Ascending aorta (tissue), 2 donors: ENCODE measurements at places on chromosomes 3 and 15.

DNA sequence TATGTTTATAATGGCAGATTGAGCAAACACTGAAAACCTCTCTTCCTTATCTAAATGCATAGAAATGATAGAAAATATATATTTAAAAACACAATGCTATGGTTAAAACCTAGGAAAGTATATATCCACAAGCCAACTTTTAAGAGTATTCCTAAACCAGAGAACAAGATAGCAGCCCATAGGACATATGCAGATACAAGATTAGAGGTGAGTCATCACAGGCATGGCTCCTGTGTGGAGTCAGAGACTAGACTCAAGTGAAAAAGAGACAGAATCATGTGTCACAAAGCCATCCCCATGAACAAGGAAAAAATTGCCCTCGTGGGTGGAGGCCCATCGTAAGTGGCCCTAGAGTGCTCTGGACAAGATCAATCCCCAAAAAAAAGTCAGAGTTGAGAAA is 199.4 kb upstream of the PPP2R3A start:
- H3K36me3 ChIP-seq, result no peaks in the 10 kb centered on the region
- H3K4me3 ChIP-seq, result no peak overlapping the region
- H3K27me3 ChIP-seq, result no peaks in the 10 kb centered on the region

DNA sequence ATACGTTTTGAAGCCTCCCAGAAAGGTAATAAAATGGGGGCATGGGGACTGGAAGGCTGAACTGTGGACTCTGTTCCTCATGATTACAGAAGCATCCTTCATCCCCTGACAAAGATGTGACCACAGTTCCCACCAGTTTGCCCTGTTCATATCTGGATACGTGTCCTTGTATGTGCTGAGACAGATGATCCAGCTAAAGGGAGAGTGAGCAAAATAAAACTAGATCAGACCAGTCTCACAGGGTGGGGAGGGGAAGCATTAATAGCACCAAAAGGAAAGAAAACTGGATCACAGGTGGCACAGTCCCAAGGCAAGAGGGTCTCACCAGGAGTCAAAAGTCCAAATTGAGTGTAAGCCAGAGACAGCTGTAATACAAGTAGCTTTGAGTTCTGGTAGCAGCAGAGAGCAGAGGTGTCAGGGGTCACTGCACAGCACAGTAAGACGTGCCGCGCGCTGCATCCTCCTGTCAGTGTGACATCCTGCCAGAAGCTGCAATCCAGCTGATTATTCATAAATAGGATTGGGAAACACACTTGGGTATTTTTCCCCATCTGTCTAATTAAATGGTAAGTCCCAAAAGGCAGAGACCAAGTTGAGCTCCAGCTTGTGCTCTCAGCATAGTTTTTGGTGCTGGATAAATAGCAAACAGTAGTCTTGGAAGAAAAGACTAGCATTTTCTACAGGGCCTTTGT is 560.0 kb upstream of the CFAP20DC start:
- no peak for DNase-seq
- H3K27me3 ChIP-seq, result no peaks in the 10 kb centered on the region
- no peak overlapping the region for H3K4me3 ChIP-seq

- no peaks in the 10 kb centered on the region for H3K36me3 ChIP-seq
- no peak overlapping the region for H3K4me3 ChIP-seq
- no peak overlapping the region for H3K27ac ChIP-seq
- no peaks in the 10 kb centered on the region for H3K27me3 ChIP-seq
These were observed 10.0 kb upstream of the PLXNA1 start for GRCh38 chr3:126972866-126973265.

DNA sequence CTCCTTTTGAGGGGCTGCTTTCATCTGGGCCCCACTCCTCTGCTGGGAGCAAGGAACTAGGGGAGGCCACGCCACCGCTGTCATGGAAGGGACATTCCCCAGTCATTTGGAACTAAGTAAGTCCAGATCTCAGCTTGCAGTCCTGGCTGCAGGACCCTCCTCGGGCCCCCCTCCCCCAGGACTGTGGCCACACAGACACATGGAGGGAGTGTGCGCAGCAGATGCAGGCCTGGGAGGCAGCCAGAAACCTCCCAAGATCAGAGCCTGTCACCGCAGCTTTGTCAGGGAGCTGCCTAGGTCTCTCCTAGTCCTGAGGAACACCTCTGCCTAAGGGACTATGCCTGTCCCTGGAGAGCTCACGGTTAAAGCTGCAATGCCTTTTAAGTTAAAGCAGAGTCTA is 7.3 kb upstream of the SEMA3F start:
- H3K36me3 ChIP-seq, result no peaks in the 10 kb centered on the region
- DNase-seq, result no peak
- no peaks in the 10 kb centered on the region for H3K4me1 ChIP-seq
- no peak overlapping the region for H3K27ac ChIP-seq

DNA sequence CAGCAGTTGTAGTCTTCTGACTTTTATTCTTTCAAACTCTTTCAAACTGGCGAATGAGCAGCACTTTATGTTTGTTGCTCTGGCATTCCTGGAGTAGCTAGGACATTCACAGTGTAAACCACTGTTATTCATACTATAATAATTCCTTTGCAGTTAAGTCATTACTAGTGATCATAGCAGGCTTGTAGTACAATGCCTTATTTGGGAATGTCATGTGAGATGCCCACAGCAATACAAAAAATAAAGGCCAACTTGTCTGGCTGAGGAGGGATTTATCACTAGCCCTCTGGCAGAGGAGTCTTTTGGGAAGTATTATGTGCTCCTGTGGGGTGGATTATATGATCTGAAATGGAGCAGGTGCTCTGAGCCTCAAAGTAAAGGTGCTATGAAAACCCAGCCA is 197.2 kb downstream of the VGLL3 start:
- H3K27ac ChIP-seq, result peak overlapping the region; percentile 88
- H3K4me3 ChIP-seq, result no peak overlapping the region
- H3K36me3 ChIP-seq, result no peaks in the 10 kb centered on the region
- no peaks in the 10 kb centered on the region for H3K27me3 ChIP-seq
- DNase-seq, result no peak

GRCh38 chr3:159668461-159668860 is 320.2 kb upstream of the IL12A start:
- no peaks in the 10 kb centered on the region for H3K36me3 ChIP-seq
- H3K27ac ChIP-seq, result no peak overlapping the region
- H3K27me3 ChIP-seq, result no peaks in the 10 kb centered on the region
- peaks cover 3% of the 10 kb centered on the region for H3K4me1 ChIP-seq
- H3K4me3 ChIP-seq, result no peak overlapping the region
- no peak for DNase-seq

DNA sequence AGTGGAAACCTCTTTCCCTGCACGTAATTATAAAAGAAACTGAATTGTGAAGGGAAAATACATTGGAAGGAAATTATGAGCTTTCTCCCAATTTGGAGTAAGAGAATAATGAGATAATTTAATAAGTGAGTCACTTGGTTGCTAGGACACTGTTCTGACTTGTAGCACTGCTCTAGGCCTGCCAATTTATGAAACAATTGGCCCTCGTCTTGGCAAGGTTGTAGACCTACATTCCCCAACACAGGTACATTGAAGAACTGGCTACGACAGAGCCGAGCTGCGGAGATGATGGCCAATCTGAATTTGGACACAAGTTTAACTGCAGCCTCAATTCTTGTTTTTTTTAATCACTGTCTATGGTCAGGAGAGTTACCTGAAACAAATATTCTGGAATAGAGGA is 674.1 kb downstream of the MECOM start:
- H3K4me3 ChIP-seq, result no peak overlapping the region
- H3K27ac ChIP-seq, result no peak overlapping the region
- H3K36me3 ChIP-seq, result no peaks in the 10 kb centered on the region
- H3K27me3 ChIP-seq, result no peaks in the 10 kb centered on the region

GRCh38 chr3:9970020-9970652 is 16.5 kb downstream of the EMC3 start:
- no peak overlapping the region for H3K27ac ChIP-seq
- H3K4me1 ChIP-seq, result no peaks in the 10 kb centered on the region
- no peak overlapping the region for H3K4me3 ChIP-seq

GRCh38 chr15:48577469-48577868 is 68.0 kb downstream of the FBN1 start:
- no peak overlapping the region for H3K4me3 ChIP-seq
- H3K36me3 ChIP-seq, result no peaks in the 10 kb centered on the region
- no peaks in the 10 kb centered on the region for H3K27me3 ChIP-seq

DNA sequence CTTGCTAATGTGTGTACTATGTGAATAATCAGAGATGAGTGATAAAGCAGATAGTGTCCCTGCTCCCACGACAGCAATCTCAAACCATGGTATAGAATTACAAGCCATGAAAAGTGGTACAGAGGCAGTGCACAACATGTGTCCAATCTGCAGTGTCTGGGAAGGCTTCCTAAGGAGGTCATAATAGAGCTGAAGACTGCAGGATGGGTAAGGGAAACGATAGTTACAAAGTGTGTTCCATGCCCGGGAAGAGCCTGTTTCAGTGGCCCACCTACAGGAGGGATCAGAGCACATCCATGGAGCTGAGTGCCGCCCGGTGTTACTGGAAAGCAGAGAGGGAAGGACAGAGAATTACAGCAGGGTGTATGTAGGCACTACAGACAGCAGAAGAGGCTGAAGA is 48.9 kb downstream of the PAK2 start:
- H3K27me3 ChIP-seq, result no peaks in the 10 kb centered on the region
- H3K27ac ChIP-seq, result no peak overlapping the region
- peaks cover 15% of the 10 kb centered on the region for H3K36me3 ChIP-seq
- no peak for DNase-seq

GRCh38 chr3:187646906-187647660 is 23.1 kb downstream of the SST start:
- no peaks in the 10 kb centered on the region for H3K36me3 ChIP-seq
- no peaks in the 10 kb centered on the region for H3K4me1 ChIP-seq
- no peak overlapping the region for H3K4me3 ChIP-seq
- H3K27ac ChIP-seq, result no peak overlapping the region
- DNase-seq, result no peak

DNA sequence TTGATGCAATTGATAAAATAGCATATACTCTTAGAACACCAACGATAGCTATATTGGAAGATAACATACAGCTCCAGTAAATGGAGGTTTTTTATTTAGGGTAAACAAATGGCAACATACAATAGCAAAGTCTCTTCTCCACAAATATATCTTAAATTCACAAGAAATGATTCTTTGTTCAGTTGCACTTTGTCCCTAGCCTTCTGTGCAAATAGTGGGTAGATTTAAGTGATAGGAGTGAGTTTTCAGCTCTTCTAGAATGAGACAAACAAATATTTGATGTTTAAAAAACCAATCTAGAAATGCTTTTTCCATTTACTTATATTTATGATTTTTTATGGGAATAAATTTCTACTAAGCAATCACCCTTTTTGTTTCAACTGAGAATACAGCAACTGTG is 253.8 kb downstream of the NEK10 start:
- H3K36me3 ChIP-seq, result no peaks in the 10 kb centered on the region
- no peaks in the 10 kb centered on the region for H3K27me3 ChIP-seq
- no peak overlapping the region for H3K4me3 ChIP-seq
- no peak overlapping the region for H3K27ac ChIP-seq

DNA sequence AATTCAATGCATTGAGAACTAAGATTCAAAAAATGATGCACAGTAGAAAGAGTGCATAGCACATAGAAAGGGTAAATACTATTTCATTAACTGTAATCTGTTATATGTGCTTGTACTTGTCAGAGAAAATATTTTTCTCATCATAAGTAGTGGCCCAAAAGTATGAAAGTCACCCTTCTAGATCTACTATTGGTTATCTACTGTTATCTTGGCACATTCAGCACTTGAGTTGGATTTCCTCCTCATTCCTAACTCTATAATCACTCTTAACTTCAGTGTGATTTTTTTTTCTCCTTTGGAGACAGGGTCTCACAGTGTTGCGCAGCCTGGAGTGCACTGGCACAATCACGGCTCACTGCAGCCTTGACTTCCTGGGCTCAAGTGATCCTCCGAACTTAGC is 194.4 kb downstream of the PCCB start:
- H3K4me1 ChIP-seq, result no peaks in the 10 kb centered on the region
- no peak overlapping the region for H3K4me3 ChIP-seq
- DNase-seq, result no peak
- peaks cover 15% of the 10 kb centered on the region for H3K36me3 ChIP-seq
- H3K27ac ChIP-seq, result no peak overlapping the region

- H3K36me3 ChIP-seq, result no peaks in the 10 kb centered on the region
- no peak for DNase-seq
- H3K27me3 ChIP-seq, result no peaks in the 10 kb centered on the region
These were observed 24.7 kb downstream of the ARHGAP31 start for GRCh38 chr3:119318876-119319275.

- no peak overlapping the region for H3K27ac ChIP-seq
- peaks cover 4% of the 10 kb centered on the region for H3K4me1 ChIP-seq
These were observed 100.4 kb upstream of the SEMA6D start for GRCh38 chr15:47616876-47617275.

DNA sequence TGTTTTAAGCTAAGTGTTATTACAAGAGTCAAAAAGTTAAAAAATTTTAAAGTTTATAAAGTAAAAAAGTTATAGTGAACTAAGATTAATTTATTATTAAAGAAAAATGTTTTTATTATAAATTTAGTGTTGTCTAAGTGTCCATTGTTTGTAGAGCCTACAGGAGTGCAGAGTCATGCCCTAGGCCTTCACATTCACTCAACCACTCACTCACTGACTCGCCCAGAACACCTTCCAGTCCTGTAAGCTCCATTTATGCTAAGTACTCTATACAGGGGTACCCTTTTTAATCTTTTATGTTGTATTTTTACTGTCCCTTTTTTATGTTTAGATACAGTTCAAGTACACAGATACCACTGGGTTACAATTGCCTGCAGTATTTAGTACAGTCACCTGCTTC is 37.2 kb downstream of the EEFSEC start:
- no peak for DNase-seq
- no peak overlapping the region for H3K4me3 ChIP-seq
- H3K27ac ChIP-seq, result no peak overlapping the region
- H3K27me3 ChIP-seq, result no peaks in the 10 kb centered on the region

GRCh38 chr3:192449036-192449435 is 278.3 kb downstream of the FGF12 start:
- no peaks in the 10 kb centered on the region for H3K36me3 ChIP-seq
- DNase-seq, result no peak
- H3K27ac ChIP-seq, result no peak overlapping the region

GRCh38 chr3:194046995-194047645 is 88.8 kb upstream of the HES1 start:
- DNase-seq, result peak; percentile 70
- H3K27ac ChIP-seq, result peak overlapping the region; percentile 23
- H3K4me1 ChIP-seq, result no peaks in the 10 kb centered on the region
- no peaks in the 10 kb centered on the region for H3K27me3 ChIP-seq
- H3K4me3 ChIP-seq, result no peak overlapping the region

DNA sequence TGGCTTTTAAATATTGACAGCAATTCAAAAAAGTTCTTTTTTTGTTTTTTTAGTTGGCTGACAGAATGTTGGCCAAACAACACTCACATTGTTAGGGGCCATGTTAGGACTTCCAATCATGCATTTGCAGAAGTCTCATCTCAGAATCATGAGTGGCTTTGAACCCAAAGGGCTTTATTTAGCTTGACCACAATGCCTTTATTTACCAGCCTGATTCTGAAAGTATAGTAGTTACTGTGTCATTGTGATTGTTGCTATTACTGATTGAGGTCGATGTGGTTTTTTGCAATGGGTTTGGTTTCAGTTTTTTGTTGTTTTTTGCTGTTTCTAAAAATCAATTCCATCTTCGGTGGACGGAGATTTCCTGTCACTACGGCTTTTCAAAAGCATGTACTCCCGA is 7.2 kb downstream of the GLDN start:
- no peaks in the 10 kb centered on the region for H3K27me3 ChIP-seq
- H3K4me1 ChIP-seq, result peaks cover 25% of the 10 kb centered on the region
- peak overlapping the region; percentile 80 for H3K27ac ChIP-seq
